KBM-7 (cell line): ENCODE measurements at places on chromosomes 6 and 20.

DNA sequence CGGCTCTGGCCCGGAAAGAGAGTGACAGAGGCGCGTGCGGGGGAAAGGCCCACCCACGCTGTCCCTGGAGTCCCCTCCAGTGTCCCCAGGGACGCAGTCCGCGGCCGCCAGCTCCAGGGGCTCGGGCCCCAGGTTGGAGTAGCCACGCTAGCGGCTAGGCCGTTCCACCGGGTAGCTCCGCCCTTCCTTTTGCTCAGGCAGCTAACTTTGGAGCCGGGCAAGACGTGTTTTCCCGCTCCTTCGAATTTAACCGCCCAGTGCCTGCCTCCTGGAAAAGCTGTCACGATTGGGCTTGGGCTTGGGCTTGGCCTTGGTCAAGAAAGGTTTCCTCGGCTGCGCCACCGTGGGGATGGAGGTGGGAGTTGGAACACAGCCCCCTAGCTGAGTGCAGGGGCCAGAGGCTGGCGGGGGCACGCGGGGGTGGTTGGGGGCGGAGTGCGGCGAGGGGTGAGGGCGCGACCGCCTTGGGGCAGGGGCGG lies 4.7 kb downstream of the LINC00237 start:
- no peak for DNase-seq

- no peak for DNase-seq
Observed at GRCh38 chr6:45163952-45164766, 164.0 kb upstream of the RUNX2 start.

GRCh38 chr6:113629256-113629655 lies 227.9 kb upstream of the MARCKS start:
- no peak for DNase-seq

DNA sequence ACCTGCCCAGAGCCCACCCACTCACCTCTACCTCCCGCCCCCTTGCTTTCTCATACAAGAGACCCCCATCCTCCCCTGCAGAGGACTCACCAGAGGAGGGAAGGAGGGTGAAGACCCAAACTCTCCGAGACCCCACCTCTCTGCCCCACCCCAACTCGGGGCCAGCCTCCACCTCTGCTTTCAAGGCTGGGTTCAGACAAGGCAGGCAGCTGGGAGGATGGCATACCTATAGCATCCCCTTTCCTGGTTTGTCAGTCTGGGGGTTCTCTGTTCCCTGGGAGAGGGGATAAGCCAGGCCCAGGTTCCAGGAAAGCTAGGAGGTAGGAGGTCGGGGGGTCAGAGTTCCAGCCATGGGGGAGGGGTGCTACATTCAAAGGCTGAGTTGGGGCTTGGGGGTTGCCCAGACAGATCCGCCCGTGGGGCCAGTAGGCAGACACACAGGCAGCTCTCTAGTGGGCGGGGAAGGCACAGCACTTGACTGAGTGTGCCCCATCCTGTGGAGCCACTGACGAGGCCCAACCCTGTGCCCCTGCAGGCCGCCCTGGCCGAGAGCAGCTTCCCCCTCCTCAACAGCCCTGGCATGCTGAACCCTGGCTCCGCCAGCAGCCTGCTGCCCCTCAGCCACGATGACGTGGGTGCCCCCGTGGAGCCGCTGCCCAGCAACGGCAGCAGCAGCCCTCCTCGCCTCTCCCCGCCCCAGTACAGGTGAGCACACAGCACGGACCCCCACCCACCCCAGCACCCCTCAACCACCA lies 40.8 kb upstream of the MDFI start:
- no peak for DNase-seq

DNA sequence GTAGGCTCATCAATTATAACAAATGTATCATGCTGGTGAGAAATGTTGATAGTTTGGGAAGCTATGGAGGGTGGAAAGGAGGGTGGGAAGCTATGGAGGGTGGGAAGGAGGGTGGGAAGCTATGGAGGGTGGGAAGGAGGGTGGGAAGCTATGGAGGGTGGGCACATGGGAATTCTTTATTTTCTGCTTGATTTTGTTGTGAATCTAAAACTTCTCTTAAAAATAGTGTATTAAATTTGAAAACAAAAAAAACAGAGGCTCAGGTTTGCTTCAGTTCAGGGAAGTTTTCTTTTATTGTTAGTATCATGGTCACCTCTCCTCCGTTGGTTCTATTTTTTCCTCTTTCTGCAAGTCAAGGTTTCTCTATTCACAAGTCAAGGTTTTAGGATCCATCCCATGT lies 106.4 kb downstream of the SOD2 start:
- no peak for DNase-seq

- no peak for DNase-seq
Observed at GRCh38 chr20:23870461-23870860, 9.1 kb downstream of the CST5 start.

GRCh38 chr20:20076297-20077065 lies 24.1 kb downstream of the CFAP61 start:
- DNase-seq = no peak

- no peak for DNase-seq
Observed at GRCh38 chr20:57605045-57605444, 15.2 kb downstream of the ZBP1 start.

DNA sequence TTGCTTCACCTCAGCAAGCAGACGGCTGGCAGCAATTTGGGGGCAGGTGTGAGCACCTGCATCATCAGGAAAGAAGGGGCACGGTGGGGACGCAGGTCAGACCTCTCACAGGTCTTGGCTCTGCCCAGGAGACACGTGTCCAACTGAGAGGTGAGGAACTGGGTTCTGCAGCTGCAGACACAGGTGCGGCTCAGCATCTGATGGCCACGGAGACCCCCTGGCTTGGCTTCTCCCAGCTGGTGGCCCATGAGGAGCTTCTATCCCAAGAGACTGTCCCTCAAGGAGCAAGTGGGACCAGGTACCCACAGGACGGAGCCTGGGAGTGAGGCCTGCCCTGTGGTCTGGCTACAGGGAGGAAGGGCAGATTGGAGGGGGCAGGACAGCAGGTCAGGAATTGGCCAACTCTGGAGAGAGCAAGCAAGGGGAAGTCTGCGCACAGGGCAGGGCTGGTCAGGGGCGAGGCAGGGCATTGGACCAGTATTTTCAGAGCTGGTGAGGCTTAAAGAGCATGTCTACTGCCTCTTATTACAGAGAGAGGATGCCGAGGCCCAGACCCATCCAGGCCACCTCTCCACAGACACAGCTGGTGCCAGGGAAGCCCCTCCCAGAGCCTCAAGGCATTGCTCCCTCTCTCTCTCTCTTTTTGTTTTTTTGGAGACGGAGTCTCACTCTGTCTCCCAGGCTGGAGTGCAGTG lies 4.2 kb downstream of the STMN3 start:
- DNase-seq = no peak
